ENCODE measurements at places on chromosomes 6 and 20. TPM values are rescaled to one million over a fixed set of nuclear protein-coding genes. Genes with fewer than 3 reads are reported as not detected.

Gene TAGAP
- 1.5 TPM for total RNA-seq

Gene DYNLT2
- total RNA-seq: 1.4 TPM

Gene FOXA2
- total RNA-seq: not detected

Gene SIRPB1
- 3.8 TPM for total RNA-seq

Gene FLOT1
- total RNA-seq: 148 TPM

- no peak for DNase-seq
Measured at GRCh38 chr6:157059781-157060180, 263.5 kb downstream of the TMEM242 start.

- DNase-seq: no peak
Measured at GRCh38 chr6:138815221-138815620, 19.3 kb downstream of the ECT2L start.

Measured in esophagus muscularis mucosa (tissue), 4 donors.